ENCODE measurements at places on chromosomes 13 and 19. TPM values are rescaled to one million over a fixed set of nuclear protein-coding genes. Genes with fewer than 3 reads are reported as not detected.

The ZNF560 gene
- not detected for total RNA-seq

The NLRP5 gene
- total RNA-seq = not detected

The ZNF260 gene
- 2.6 TPM for total RNA-seq

The SEMA6B gene
- 1.00 TPM for total RNA-seq

The TPT1 gene
- 2,533 TPM for total RNA-seq

The COQ8B gene
- 41.2 TPM for total RNA-seq

- peak; percentile 91 for DNase-seq
These were observed 27.7 kb downstream of the MAP2K2 start for GRCh38 chr19:4096049-4096892.

DNA sequence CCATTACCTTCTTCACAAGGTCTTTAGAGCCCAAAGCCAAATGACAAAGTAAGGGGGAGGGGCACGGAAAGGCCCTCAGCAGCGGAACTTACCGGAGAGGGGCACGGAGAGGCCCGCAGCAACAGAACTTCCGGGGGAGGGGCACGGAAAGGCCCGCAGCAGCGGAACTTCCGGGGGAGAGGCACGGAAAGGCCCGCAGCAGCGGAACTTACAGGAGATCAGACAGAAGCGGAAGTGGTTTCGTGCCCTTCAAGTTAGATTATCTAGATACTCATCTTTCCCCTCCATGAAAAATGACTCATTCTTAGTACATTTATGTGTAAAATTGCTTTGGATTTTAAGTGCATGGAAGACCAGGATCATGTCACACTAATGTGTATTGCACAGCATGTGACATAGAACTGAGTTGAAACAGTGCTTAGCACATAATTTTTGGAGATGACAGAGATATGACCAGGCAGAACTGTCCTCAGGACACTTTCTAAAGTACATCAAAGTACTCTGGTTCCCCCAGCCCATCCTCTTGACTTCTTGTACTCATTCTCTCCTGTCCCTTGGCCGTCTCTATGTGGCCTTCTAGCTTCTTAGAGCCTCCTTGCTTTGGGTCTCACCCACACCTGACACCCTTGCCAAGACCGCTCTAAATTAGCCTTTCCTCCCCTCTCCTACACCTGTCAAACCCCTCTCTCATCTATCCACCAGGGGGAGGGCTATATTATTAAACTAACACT, 25.7 kb upstream of the TPTE2 start:
- DNase-seq = peak; percentile 55

GRCh38 chr19:48967346-48968178, 2.5 kb downstream of the FTL start:
- peak; percentile 42 for DNase-seq

GRCh38 chr13:82062772-82063171, 1721.8 kb upstream of the SPRY2 start:
- DNase-seq = no peak

GRCh38 chr19:38020311-38020710, 113.3 kb downstream of the SIPA1L3 start:
- no peak for DNase-seq

Measured in transverse colon (tissue), 4 donors.